ENCODE measurements at places on chromosomes 7 and 10.

- no peak for DNase-seq
Measured at GRCh38 chr7:28685644-28686417, 272.3 kb downstream of the TRIL start.

DNA sequence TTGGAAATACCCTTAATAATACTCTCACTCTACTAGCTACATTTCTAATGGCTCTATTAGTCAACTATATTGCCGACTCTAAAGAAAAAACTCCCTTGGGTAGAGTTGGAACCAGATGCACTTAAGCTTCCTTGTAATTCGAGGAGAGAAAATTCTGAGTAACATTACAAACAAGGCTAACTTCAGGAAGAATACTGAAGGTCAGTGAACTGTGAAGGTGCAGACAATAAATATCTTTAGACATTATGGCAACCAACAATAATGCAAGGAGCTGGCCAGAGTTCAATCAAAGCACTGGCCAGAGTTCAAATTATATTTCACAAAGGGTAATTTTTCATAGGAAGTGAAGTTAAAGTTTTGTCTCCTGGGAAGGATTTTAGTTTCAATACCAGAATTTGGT lies 40.7 kb upstream of the MRLN start:
- no peak for DNase-seq

GRCh38 chr7:124752310-124752709 lies 13.3 kb downstream of the GPR37 start:
- DNase-seq, result no peak

- DNase-seq, result no peak
Measured at GRCh38 chr10:62130948-62131347, 137.7 kb downstream of the RTKN2 start.

GRCh38 chr7:138465046-138465445 lies 5.0 kb downstream of the TRIM24 start:
- DNase-seq, result no peak

GRCh38 chr10:110794808-110795207 lies 76.9 kb upstream of the PDCD4 start:
- DNase-seq, result no peak

- no peak for DNase-seq
Measured at GRCh38 chr10:115996031-115996430, 277.0 kb downstream of the GFRA1 start.

GRCh38 chr7:141522657-141523342 lies 28.4 kb upstream of the AGK start:
- no peak for DNase-seq

DNA sequence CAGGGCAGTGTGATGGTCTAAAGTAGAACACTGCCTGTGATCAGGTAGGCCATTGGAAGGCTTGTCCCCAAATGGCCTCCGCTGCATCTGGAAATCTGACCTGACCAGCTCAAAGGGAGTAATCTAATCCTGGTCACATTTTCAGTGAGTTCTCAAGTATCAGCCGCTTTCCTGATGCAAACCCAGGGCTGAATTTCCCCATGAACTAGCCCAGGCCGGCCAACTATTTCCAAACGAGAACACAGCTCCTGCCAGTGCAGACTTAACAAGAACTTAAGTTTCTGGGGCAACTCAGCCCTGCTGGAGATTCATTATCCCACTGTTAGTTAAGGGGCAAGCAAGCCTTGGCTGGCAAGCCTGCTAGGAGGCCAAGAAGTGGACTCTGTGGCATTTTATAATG lies 59.6 kb upstream of the FAM180A start:
- no peak for DNase-seq

GRCh38 chr10:51244309-51244708 lies 170.0 kb downstream of the PRKG1 start:
- no peak for DNase-seq

DNA sequence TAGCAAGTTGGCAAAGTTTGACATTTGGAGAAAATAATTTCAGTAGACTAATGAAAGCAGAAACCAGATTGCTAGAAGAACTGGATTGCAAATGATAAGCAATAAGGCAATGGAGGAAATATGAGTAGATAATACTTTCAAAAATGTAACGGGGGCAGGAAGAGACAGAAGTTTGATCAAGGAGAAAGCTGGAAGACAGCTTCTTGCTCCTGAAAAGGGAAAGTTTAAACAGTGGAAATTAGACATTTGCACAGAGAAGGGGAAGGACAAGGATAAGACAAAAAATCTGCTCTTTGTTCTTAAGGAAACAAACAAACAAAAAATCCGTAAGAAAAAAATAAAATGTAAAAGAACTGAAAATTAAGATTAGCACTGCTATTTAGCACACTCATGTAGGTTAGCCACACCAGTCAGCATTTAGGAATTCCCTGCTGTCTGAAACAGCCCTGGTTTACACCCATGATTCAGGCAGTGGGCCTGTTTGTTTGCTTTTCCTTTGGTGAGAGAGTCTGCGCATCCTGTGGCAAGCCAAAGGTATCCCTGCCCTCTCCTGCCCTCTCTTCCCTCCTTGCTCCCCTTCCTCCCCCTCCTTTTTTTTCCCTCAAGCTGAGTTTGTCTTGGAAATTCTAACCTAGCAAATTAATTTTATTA lies 104.3 kb upstream of the CAV2 start:
- no peak for DNase-seq

DNA sequence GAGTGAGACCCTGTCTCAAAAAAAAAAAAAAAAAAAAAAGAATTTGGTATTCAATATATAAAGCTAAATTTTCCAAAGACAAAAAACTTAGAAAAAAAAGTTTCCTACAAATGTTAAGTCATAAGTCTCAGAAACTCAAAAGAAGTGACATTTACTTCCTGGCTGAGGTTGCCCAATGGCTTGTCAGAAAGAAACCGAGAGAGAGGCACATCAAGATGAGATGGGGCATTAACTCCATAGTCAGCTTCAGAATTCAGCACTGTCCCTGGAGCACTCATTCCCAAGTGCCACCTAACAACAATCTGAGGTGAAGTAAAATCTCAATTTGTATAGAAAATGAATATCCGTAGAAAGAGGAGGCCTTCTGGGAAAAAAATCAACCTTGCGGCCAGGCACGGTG lies 6.8 kb upstream of the SPOCK2 start:
- no peak for DNase-seq

DNA sequence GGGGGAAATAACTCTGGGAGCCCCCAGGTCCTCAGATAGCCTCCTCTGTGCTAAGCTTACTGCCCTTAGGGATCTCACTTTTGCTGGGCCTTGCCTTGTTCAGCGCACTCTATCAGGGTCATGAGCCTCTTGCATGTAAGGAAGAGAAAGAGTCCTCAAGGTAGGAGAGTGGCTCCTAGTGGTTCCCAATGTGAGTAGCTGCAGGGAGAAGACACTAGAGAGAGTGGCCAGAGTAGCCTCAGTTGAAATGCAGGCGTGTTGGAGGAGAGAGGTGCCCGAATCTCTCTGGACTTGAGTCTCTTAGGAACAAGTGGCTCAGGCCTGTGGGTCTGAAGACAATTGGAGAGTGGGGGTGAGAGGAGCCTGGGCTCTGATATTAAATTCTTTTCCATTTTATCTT lies 94.3 kb upstream of the SORCS3 start:
- DNase-seq, result no peak

DNA sequence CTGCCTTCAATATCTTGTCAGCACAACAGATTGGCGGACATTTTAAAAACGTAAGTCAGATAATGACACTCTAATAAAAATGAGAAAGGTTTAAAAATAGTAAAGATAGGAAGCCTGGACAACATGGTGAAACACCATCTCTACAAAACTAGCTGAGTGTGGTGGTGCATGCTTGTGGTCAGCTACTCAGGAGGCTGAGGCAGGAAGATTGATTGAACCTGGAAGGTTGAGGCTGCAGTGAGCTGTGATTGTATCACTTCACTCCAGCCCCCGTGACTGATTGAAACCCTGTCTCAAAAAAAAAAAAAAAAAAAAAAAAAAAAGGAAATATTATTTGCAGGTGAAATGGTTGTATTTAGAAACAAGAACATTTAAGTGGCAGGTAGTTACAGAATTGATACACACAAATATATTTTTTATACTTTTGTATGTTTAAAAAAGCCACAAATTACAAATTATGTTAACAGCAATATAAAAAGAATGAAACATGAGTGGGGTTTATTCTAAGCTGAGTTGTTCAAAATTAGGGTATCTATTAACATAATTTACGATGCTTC lies 141.9 kb downstream of the ADK start:
- DNase-seq, result no peak

- DNase-seq, result no peak
Measured at GRCh38 chr10:75211007-75211691, 553 bp downstream of the VDAC2 start.

DNA sequence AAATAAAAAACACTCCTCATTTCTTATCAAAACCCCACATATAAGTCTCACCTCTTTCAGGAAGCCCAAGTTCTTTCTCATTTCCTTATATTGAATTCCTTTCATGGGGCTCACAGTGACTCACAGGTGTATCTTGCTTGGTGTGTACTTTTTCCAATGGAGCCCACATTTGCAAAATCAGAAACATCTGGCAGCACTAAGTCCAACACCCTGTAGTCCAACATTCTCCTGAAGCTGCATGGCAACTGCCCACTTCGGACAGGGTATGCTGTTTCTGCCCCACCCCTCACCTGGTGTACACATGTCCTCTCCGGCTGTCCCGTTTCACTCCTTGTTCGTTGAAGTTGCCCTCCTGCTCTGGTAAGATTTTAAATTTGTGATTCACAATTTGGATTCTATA lies 544.1 kb downstream of the SORCS3 start:
- DNase-seq, result no peak

GRCh38 chr7:272631-273030 lies 17.3 kb upstream of the FOXL3 start:
- no peak for DNase-seq

DNA sequence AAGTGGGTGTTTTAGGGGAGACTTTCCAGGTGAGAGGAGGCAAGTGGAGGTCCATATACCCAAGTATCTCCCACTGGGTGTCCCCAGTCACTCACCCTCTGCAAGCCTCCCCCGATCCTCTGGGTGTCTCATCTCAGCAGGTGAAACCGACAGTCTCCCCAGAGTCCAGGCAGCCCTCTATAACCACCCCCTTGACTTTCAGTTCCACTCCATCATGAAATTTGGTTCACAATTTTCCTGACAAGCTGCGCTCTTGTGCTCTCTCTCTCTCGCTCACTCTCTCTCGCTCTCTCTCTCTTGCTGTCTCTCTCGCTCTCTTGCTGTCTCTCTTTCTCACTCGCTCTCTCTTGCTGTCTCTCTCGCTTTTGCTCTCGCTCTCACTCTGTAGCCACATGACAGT lies 8.1 kb upstream of the RABGEF1 start:
- DNase-seq, result no peak

GRCh38 chr7:18288322-18289037 lies 207.1 kb upstream of the HDAC9 start:
- DNase-seq, result no peak

DNA sequence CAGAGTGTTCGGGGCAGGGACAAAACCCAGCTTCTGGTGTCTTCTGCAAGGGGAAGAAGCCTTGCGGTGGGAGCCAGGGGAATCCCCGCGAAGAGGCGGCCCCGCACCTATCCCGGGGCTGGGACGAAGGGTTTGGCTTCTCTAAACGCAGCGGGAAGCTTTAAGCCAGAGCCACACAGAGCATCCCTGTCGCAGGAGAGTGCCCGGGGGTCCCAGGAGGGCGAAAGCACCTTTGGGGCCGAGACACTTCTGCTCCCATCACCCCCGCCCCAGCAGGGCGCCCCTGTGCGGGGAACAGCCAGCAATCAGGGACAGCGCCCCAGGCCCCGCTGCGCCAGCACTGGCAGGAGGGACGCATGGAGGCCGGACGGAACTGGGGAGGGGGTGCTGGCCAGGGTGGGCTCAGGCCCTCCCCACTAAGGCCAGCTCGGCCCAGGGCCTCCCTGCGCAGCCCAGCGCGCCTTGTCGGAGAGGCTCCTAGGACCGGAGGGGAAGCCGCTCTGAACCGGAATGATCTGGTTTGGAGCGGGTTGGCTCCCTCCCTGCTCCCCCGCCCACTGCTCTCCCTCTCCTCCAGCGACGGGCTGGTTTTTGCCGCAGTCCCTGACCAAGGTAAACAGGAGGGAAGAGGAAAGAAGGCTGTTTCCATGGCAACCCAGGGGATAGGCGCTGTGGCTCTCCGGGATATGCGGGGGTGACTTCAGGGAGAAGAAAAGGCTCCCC lies 63.9 kb downstream of the TMEM209 start:
- peak; percentile 25 for DNase-seq

DNA sequence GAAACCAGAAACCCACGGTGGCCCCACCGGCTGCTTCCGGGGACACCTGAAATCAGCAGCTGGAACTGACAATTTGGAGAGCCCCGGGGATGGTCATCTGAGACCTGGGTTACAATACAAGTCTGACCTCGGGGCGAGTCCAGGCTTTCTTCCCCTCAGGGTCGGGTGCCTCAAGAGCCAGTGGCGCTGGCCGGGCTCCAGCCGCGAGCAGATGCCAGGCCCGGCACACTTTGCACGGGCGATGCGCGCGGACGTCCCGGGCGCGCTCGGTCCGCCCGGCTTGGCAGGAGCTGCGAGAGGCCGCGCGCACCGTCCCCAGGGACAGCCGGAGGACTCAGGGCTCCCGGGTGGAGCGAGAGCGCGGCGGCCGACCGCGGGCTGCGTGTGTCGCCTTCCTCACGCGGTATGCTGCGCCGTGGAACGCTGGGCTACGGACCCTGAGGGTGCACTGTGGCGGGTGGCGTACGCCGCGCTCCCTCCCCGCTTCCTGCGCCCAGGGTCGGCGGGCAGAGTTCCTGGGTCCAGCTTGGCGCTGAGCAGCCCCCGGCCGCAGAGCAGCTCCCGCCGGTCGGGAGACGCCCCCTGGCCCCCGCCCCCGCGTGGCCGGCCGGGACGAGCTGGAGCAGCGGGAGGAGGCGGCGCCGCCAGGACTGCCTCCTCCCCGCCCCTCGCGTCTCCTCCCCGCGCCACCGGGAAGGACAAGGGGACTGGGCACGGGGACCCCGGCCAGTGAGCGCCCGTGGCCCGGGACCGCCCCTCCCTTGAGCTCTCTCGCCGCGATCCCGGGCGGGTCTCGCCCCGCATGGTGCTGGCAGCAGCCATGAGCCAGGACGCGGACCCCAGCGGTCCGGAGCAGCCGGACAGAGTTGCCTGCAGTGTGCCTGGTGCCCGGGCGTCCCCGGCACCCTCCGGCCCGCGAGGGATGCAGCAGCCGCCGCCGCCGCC lies at the start of gene RBM20:
Gene RBM20, plus strand, starts transcription at position 684 of the 945 bp plus-strand sequence. Its CDS starts 119 bp downstream, at position 803.
- DNase-seq, result no peak

GRCh38 chr7:73606801-73607691 lies 17.3 kb downstream of the MLXIPL start:
- DNase-seq, result peak; percentile 39

GRCh38 chr7:31070991-31071644 lies 19.0 kb downstream of the ADCYAP1R1 start:
- DNase-seq, result no peak

- no peak for DNase-seq
Measured at GRCh38 chr7:130598056-130598455, 70.5 kb downstream of the COPG2 start.

- no peak for DNase-seq
Measured at GRCh38 chr7:106287786-106288185, 3.0 kb upstream of the NAMPT start.

- DNase-seq, result no peak
Measured at GRCh38 chr10:25068152-25069058, 52.0 kb downstream of the THNSL1 start.

- DNase-seq, result no peak
Measured at GRCh38 chr10:7998831-7999230, 55.7 kb upstream of the GATA3 start.

- no peak for DNase-seq
Measured at GRCh38 chr7:145105561-145105960, 269.7 kb upstream of the TPK1 start.

Data from activated effector memory CD4-positive, alpha-beta T cell treated with Interleukin-2 at 50 U/mL for 16 hours (primary cell).